Spinal cord (tissue), 10 donors: ENCODE measurements at places on chromosomes 2 and 18.

DNA sequence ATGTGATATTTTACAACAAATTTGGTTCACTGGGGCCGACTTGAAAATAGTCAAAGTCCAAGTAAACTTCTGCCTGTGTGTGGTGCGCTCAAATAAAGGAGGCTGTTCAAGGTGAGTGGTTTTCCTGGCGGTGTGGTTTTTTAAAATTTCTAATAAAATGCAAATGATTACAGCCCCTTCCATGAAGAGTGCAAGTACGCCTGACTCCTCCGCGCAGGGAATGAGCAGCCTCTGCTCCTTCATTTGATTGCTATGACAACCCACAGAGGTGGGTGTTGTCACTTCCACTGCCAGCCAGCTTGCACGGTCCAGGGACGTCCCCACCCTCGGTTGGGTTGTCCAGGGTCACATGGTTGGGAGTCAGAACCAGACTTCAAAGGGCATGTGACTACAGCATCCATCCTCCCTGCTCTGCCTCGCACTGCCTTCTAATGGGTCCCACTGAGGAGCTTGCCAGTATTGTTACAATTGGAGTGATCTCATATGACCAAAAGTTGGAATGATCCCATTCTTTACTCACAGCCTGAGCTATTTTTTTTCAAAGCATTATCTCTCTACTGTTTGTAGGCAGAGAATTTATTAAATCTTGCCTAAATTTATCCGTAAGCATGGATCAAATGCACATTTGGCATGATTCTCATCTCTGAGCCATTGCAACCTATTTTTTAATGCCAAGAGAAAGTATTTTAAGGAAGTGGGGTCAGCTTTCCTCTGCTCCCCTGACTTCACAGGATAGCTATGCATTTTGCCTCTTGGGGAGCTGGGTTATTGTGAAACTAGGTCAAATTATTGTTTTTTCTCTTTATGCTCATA, 121.3 kb downstream of the AGAP1 start:
- DNase-seq, result peak; percentile 61
- H3K27ac ChIP-seq, result peak overlapping the region; percentile 40
- H3K27me3 ChIP-seq, result no peaks in the 10 kb centered on the region
- peaks cover 34% of the 10 kb centered on the region for H3K4me1 ChIP-seq

- no peak overlapping the region for H3K27ac ChIP-seq
- H3K4me3 ChIP-seq, result peak overlapping the region; percentile 28
- H3K36me3 ChIP-seq, result no peaks in the 10 kb centered on the region
Measured at GRCh38 chr18:50558948-50559751, 737 bp upstream of the MAPK4 start.

DNA sequence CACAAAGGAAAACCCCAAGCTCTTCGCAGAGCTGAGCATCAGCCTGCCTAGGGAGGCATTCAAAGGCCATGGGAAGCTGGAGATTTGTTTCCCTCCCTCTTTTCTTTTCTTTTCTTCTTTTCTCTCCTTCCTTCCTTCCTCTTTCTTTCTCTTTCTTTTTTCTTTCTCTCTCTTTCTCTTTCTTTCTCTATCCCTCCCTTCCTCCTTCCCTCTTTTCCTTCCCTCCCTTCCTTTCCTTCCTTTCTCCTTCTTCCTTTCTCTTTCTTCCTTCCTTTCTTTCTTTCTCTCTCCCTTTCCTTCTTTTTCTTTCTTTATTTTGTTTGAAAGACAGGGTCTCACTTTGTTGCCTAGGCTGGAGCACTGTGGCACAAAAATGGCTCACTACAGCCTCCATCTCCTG, 168.4 kb upstream of the ARL4C start:
- H3K4me3 ChIP-seq, result no peak overlapping the region
- no peaks in the 10 kb centered on the region for H3K27me3 ChIP-seq

DNA sequence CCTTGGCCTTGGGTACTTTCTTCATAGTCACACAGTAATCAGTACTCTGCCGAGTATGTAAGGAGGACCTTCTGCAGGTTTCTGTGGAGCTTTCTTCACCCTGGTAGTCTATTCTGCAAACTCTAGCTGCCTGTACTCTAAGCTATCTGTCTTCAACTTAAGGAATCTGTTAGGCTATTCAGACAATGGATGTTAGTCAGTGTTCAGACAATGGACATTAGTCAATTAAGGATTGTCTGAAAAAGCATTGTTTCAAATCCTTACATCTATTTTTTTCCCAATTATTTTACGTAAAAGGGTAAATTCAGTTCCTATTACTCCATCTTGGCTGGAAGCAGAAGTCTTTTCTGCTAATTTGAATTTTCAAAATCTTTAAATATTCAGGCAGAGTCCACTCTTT, 75.7 kb downstream of the WDR7 start:
- no peaks in the 10 kb centered on the region for H3K36me3 ChIP-seq
- DNase-seq, result no peak
- H3K27ac ChIP-seq, result no peak overlapping the region
- H3K27me3 ChIP-seq, result no peaks in the 10 kb centered on the region
- no peaks in the 10 kb centered on the region for H3K4me1 ChIP-seq

DNA sequence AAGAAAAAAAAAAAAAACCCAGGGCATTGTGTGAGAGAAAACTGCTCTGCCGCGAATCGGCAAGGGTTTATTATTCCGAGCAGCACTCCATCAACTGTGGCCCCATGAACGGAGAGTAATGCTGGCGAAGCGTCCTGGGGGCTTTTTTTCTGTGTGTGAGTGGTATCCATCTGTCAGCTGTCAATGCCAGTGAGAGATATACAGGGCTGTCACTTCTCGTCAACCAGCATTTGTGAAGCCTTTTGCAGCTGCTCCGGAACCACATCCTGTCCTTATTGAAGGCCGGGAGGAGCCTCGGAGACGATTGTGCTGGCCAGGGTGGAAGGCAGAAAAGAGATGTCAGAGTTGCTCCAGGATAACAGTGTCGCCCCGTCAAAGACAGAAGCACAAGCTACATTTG, 356.9 kb upstream of the SMIM21 start:
- H3K4me3 ChIP-seq, result peak overlapping the region; percentile 14
- H3K27me3 ChIP-seq, result no peaks in the 10 kb centered on the region
- no peaks in the 10 kb centered on the region for H3K36me3 ChIP-seq

DNA sequence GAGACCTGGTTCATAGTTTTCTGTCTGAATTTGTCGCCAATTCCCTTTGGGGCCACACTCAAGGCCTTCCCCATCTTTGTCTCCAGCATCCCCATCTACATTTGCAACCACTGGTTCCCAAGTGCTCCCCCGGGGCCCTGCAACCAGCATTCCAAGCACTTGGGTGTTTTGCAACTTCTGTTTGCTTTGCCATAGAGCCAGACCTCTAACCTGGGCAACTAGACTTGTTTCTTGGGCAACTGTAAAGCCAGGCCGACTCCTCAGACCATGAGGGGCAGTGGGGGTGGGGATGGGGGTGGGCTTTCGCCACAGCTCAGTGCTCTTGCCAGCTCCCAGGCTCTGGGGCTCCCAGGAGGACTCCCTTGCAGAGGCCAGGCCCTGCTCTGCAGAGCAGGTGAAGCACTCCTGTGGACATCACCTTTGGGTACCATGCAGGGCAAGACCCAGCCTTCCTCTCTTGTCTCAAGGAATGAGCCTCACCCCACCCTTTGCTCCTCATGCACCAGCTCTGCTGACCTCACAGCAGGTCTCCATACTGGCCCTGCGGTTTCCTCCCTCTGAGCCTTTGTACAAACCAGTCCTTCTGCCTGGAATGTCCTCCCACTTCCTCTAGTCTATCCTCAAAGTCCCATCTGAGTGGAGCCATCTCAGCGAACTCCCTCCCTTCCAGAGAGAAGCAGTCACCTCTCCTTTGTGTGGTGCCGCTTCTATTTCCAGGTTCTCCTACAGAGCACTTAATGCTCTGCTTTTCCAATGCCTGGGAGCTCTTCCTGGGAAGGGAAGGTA, 126.7 kb upstream of the MYCN start:
- H3K27ac ChIP-seq, result no peak overlapping the region
- H3K4me3 ChIP-seq, result no peak overlapping the region
- peaks cover 4% of the 10 kb centered on the region for H3K27me3 ChIP-seq
- no peak for DNase-seq
- no peaks in the 10 kb centered on the region for H3K36me3 ChIP-seq
- peaks cover 29% of the 10 kb centered on the region for H3K4me1 ChIP-seq

- H3K27me3 ChIP-seq, result no peaks in the 10 kb centered on the region
- peaks cover 8% of the 10 kb centered on the region for H3K4me1 ChIP-seq
- H3K4me3 ChIP-seq, result no peak overlapping the region
- H3K36me3 ChIP-seq, result peaks cover 4% of the 10 kb centered on the region
Measured at GRCh38 chr2:28321426-28321825, 71.2 kb upstream of the FOSL2 start.

- H3K4me1 ChIP-seq, result peaks cover 12% of the 10 kb centered on the region
- no peak for DNase-seq
- H3K36me3 ChIP-seq, result no peaks in the 10 kb centered on the region
- H3K4me3 ChIP-seq, result no peak overlapping the region
Measured at GRCh38 chr2:151946250-151946884, 118.1 kb upstream of the ARL5A start.

- no peak for DNase-seq
- no peaks in the 10 kb centered on the region for H3K36me3 ChIP-seq
- H3K27me3 ChIP-seq, result no peaks in the 10 kb centered on the region
Measured at GRCh38 chr2:54079331-54079730, 36.1 kb upstream of the ACYP2 start.

GRCh38 chr18:79241755-79242154, 154.0 kb upstream of the NFATC1 start:
- H3K27me3 ChIP-seq, result no peaks in the 10 kb centered on the region
- H3K4me3 ChIP-seq, result no peak overlapping the region
- H3K27ac ChIP-seq, result no peak overlapping the region
- H3K4me1 ChIP-seq, result peaks cover 14% of the 10 kb centered on the region

GRCh38 chr2:55966401-55967118, 43.0 kb upstream of the EFEMP1 start:
- H3K36me3 ChIP-seq, result no peaks in the 10 kb centered on the region
- H3K27me3 ChIP-seq, result no peaks in the 10 kb centered on the region
- H3K4me1 ChIP-seq, result peaks cover 3% of the 10 kb centered on the region
- H3K27ac ChIP-seq, result no peak overlapping the region
- no peak for DNase-seq
- no peak overlapping the region for H3K4me3 ChIP-seq

- DNase-seq, result no peak
- no peak overlapping the region for H3K4me3 ChIP-seq
- no peak overlapping the region for H3K27ac ChIP-seq
- no peaks in the 10 kb centered on the region for H3K27me3 ChIP-seq
Measured at GRCh38 chr2:75894170-75894569, 183.5 kb upstream of the GCFC2 start.

GRCh38 chr2:138485019-138485418, 16.6 kb upstream of the SPOPL start:
- no peaks in the 10 kb centered on the region for H3K27me3 ChIP-seq
- no peak for DNase-seq
- no peaks in the 10 kb centered on the region for H3K36me3 ChIP-seq
- H3K4me1 ChIP-seq, result no peaks in the 10 kb centered on the region
- H3K4me3 ChIP-seq, result no peak overlapping the region

GRCh38 chr18:33934258-33934657, 290.5 kb downstream of the NOL4 start:
- no peaks in the 10 kb centered on the region for H3K27me3 ChIP-seq
- no peaks in the 10 kb centered on the region for H3K4me1 ChIP-seq
- H3K36me3 ChIP-seq, result no peaks in the 10 kb centered on the region
- no peak overlapping the region for H3K27ac ChIP-seq

- H3K27me3 ChIP-seq, result no peaks in the 10 kb centered on the region
- no peak overlapping the region for H3K4me3 ChIP-seq
- DNase-seq, result peak; percentile 56
- no peaks in the 10 kb centered on the region for H3K4me1 ChIP-seq
Measured at GRCh38 chr18:67500522-67501205, 15.9 kb downstream of the DSEL start.

DNA sequence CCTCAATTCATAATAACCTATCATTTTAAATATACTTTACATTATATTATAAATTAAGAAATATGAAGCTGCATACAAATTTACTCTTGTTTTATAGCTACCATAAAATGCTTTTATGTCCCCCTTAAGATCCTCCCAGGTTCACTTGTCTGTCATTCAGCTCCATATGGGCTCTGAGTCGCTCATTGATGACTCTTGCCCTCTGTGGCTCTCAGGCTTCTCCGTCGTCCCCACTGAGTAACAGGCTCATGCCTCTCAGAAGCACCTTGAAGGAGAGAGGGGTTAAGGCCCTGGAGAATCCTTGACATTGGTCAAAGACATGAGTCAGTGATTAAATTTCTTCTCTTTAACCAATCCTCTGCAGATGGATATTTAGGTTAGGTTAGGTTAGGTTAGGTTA, 6.2 kb upstream of the MCM6 start:
- no peaks in the 10 kb centered on the region for H3K36me3 ChIP-seq
- no peak overlapping the region for H3K4me3 ChIP-seq
- H3K4me1 ChIP-seq, result peaks cover 2% of the 10 kb centered on the region

DNA sequence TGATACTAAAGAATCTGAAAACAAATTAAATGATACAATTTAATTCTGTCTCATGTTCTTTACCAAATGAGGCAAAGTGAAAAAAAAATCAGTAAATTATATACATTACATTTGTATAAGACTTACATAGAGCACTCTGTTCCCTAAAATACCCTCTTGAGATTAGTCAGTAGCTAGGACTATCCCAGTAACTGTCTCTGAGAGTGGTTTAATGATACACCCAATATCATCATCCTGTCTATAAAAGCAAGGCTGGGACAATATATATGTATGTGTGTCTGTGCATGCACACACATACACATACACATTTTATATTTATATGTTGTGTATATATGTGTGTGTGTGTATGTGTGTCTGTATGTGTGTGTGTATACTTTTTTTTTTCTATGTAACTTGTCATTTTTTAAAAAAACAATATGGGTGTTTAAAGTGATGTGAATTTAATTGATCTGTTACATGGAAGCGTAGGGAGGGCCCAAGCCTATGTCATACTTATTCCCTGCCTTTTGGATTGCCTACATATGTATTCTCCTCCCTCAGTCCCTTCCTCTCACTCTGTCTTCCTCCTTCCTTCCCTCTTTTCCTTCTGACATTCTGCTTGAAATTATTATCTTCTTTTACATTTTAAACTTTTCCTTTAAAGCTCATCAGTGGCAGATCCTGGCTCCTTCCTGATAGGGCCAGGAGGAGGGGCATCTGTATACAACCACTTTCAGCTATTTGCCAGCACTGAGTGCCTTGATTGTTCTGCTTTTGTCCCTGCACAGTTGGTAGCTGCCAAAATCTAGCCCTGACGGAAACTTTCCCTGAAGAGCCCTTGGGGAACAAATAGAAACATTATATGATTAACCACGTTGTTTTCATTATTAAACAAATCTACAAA, 6.8 kb downstream of the ASXL3 start:
- H3K27ac ChIP-seq, result peak overlapping the region; percentile 35
- no peaks in the 10 kb centered on the region for H3K4me1 ChIP-seq
- no peak overlapping the region for H3K4me3 ChIP-seq
- H3K27me3 ChIP-seq, result no peaks in the 10 kb centered on the region

GRCh38 chr2:97663626-97663961, 250 bp downstream of the ACTR1B start:
- H3K27me3 ChIP-seq, result no peaks in the 10 kb centered on the region
- peak overlapping the region; percentile 92 for H3K4me3 ChIP-seq
- H3K4me1 ChIP-seq, result peaks cover 38% of the 10 kb centered on the region
- peaks cover 32% of the 10 kb centered on the region for H3K36me3 ChIP-seq
- H3K27ac ChIP-seq, result peak overlapping the region; percentile 98

DNA sequence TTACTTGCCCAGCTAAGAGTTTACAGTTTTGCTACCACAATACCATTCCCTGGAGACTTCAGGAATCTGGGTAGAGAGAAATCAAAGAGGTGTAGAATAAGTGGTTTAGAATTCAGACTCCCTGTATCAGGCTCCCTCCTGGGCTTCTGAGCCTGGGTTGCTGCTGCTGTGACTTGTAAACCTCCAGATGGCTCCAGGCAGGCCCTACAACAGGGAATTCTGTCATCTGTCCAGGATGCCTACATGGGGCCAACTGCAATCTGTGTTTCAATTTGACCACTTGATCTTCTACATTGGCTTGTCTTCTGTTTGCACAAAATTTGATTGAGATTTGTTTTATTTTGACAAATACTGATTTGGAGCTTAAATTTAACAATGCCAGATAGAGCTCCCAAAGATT, 183.9 kb downstream of the RAD51AP2 start:
- no peaks in the 10 kb centered on the region for H3K27me3 ChIP-seq
- H3K4me1 ChIP-seq, result no peaks in the 10 kb centered on the region
- H3K27ac ChIP-seq, result no peak overlapping the region
- no peak for DNase-seq
